Hippocampal formation (tissue), 2 donors: ENCODE measurements at places on chromosomes 6 and 20.

DNA sequence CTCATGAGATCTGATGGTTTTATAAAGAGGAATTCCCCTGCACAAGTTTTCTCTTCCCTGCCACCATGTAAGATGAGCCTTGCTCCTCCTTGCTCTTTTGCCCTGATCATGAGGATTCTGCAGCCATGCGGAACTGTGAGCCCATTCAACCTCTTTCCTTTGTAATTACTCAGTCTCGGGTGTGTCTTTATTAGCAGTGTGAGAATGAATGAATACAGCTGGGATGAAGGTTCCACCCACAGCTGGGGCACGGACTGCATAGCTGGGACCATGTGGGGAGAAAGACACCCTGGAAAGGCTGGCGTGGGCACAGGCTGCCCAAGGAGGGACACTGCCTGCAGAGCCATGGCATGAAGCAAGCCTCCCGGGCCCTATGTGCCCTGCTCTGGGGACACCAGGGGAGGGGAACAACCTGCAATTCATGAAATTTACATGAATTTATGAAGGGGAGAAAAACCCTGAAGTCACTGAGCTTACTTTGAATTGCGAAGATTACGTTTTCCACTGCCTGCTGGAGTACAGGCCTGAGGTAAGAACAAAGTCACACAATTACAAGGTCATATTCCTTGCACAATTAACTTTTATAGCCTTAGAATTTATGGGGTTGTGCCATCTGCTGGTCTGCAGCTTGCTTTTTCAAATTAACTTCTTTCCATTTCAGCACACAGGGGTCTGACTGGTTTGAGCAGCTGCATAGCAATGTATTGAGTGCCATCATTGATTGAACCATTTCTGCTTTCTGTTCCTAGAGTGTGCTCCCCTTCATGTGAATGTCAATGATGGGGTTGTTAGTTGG is 46.2 kb downstream of the SLC22A1 start:
- no peak for DNase-seq

GRCh38 chr6:24454452-24454851 is 34.9 kb downstream of the GPLD1 start:
- no peak for DNase-seq

DNA sequence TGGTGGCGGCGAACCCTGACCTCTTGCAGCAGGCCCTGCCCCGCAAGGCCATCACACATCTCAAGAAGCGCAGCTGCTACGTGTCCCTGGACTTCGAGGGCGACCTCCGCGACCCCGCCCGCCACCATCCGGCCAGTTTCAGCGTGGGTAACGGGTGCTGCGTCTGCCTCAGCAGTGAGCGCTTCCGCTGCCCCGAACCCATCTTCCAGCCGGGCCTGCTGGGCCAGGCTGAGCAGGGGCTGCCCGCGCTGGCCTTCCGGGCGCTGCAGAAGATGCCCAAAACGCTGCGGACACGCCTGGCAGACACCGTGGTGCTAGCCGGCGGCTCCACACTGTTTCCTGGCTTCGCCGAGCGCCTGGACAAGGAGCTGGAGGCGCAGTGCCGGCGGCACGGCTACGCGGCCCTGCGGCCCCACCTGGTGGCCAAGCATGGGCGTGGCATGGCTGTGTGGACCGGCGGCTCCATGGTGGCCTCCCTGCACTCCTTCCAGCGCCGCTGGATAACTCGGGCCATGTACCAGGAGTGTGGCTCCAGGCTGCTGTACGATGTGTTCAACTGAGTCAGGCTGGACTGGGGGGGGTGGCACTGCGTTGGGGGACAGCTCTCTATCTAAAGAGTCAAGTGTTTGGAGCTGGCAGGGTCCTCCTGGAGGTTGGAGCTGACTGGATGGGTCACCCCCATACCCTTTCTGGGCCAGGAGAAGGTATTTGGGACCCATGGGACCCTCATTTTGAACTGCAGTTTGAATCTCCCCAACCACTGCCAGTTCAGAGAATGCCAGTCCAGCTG is 1.1 kb downstream of the ACTL10 start:
- DNase-seq: no peak

DNA sequence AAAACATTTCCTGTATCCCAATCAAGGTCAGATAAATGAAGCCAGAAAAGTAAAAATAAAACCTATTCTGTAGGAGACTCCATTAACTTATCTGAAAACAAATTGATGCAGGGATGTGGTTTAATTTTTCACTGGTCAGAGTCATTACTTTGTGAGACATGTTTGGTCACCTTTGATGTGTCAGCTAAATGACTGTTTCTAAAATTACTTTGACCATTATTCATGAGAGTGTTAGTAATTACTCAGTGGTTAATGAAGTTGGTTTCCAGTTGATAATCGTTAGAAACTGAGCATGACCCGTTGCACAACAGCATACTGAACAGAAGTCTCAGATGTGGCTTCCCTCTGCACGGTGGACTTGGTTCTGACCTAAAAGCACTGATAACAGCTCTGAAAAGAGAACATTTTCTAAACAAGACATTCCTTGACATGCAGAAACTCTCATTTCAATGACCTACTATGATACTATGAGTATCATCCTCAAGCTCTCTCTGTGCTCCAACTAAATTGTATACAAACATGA is 410.5 kb upstream of the RNF217 start:
- DNase-seq: no peak

GRCh38 chr6:10999994-11000393 is 44.1 kb downstream of the ELOVL2 start:
- DNase-seq: no peak

DNA sequence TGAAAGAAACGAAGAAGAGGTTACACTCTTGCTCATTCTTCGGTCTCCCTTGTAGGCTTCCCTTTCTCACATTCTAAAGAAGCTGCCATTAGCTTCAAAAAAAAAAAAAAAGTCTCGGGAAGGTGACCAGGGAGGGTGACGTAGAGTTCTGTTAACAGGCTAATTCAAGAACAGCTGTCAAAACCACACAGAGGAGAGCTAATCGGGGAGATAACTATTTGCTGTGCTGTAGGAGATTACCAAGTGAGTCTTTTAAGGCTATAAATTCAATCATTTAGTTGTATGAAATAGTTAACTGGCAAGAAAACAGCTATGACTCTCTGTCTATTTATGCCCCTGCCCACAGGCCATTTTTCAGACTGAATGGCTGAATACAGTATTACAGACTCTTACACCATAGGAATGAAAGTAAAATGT is 256.8 kb downstream of the SYNE1 start:
- DNase-seq: peak; percentile 2

DNA sequence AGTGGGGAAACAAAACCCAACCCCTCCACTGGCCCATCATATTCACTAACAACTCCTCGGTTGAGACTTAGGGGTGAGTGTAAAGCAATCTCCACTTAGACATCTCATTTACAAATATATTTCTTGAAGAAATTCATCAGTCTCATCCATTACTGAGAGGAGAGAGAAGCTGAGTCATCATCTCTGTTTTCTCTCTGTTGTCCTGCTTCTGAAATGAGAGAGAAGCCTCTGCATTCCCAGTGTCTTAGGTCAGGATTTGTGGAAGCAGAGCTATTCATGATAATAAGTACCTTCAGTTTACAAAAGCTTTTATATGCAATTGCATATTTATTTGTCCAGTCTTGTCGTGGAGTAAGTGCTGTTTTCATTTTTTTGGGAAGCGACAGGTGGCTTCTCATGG is 879 bp downstream of the MEP1A start:
- no peak for DNase-seq

- no peak for DNase-seq
These were observed 13.7 kb downstream of the FOXP4 start for GRCh38 chr6:41559655-41560427.

DNA sequence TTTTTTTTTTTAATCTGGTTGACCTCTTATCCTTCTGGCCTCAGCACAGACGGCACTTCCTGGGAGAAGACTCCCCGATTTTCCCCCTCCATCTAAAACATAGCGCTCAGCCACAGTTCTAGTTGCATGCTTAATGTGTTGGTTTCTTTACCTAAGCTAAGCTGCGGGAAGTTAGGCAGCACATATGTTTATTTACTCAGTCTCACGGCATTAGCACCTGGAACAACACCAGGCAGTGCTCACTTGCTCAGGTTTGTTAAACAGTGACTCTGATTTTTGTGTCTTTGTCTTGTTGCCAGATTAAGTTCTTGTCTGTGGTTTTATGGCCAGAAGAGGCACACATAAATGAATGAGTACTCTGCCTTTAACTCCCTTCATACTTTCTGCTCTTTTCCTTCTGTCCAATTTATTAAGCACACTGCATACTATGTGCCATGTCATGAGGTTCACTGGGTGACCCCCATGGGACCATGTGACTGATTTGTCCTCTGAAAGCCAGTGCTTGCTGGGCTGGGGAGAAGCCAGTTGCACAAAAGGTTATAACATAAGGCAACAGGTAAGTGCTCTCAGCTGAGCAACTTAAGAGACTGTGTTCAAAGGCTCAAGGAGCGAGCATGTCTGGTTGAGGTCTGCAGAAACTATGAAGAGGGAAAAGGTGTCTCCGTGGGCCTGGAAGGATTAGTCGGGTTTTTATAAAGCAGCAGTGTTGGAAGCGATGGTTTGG is 93.6 kb downstream of the RPP40 start:
- DNase-seq: no peak

DNA sequence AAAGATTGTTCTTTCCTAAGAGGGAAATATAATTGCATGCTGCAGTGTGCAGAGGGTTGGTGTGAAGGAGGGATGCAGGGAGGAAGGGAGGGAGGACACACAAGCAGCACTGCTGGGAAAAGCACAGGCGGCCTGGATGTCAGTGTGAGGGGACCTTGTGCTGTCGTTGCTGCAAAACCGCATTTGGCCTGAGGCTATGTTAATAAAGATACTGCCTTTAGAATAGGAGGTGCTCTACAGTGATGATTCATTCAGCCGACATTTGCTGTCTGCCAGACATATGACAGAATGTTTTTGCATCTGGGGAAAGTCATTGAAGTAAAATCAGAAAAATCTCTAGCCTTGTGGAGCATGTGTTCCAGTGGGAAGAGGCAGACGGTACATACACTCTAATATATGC is 50.5 kb upstream of the TRIM26 start:
- no peak for DNase-seq

DNA sequence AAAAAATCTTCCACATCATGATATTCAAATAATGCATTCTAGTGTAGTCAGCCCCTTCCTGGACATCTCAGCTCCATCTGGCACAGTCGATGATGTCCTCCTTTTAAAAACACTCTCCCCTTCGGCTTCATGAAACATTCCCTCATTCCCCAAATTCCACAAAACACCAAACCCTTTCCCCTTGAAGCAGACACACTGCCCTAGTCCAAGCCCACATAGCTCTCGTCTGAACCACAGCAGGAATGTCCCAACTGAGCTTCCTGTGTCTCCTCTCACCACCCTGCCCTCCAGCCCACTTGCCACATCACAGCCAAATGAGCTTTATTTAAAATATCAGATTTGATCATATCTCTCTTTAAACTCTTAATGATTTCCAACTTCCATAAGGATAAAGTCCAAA is 106.4 kb upstream of the CARMIL1 start:
- DNase-seq: no peak

DNA sequence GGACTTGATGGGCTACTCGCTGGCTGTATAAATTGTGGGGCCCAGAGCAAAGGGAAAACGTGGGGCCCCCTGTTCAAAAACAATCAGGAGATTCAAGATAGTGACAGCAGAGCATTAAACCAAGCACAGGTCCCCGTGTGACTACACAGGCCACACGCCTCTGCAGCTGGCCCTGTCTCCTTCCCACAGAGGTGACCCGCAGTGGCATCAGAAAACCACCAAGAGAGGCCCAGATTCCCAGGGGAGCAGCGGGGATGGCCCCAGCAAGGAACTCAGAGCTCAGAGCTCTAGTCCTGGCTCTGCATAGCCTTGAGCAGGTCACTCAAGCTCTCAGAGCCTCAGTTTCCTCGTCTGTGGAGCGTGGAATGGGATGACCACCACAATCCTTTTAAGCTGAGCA is 57.6 kb downstream of the CPNE5 start:
- no peak for DNase-seq

DNA sequence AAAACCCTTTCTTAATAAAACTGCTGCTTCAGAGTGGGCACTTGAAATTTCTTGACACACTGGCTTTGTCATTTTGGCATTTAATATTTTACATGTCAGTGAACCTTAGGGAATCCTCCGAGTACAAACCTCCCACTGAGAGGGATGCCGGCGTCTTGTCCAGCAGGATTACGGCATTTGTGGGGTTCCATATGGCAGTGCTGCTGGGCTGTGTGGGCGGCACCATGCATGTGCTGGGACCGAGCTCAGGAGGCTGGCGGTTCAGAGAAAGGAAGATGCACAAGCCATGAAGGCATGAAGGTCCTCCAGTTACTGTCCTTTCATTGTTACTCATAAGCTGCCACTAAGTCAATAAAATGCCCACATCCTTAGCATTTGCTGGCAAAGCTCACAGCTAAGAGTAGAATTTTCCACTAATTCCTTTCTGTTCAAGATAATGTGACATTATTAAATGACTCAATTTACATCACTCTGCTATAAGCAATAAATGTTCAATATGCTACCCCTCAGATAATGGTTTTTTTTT is 61.4 kb downstream of the LY86 start:
- no peak for DNase-seq

GRCh38 chr20:39813190-39813829 is 851.2 kb downstream of the DHX35 start:
- no peak for DNase-seq

DNA sequence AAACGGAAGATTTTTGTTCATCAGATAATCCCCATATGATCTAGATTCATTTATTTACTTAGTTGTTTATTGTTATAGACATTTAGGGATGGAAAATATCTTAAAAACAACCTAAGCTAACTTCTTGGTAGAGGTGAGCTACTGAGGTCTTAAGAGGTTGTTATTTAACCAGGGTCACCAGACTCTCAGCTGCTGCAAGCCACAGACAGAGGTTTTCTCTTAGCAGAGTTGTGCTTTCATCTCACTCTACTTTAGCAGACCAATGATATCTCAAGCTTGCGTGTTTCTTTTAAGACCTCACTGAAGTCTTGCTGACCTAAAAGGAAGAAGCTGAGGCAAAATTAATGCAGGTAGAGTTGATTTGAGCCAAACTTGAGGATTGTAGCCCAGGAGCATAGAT is 43.6 kb downstream of the NCOA7 start:
- DNase-seq: no peak
